ENCODE measurements at places on chromosomes 12 and 14.

DNA sequence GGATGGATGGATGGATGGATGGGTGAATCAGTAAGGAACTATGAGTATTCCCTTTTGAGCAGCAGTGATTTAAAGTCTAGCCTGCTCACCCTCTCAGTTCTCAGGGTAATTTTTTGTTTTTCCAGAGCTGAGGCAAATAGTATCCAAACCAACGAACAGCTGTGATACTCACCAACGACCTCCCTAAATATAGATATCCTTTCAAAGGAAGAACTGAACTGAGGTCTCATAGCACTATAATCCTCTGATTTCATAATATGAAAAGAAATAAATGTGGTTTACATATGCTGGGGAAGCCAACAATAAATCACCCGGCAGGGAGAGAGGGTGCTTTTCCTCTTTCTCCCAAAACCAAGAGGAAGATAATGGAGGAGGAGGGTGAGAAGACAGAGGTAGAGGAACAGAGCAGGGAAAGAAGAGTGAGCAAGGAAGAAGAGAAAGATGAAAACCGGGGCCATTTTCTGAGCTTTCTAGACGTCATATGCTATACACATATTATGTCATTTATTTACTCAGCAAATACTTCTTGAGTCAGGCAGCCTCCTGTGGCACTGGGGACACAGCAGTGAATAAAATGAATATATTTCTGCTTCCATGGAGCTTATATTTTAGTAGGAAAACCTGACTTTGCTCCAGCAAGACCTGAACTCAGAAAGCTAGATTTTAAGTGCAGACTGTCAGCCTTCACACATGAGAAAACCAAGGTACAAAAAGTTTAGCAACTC lies 710.7 kb upstream of the TBX3 start:
- no peak for DNase-seq

GRCh38 chr12:6285532-6286306 lies 24.8 kb upstream of the PLEKHG6 start:
- DNase-seq, result no peak

GRCh38 chr12:82833481-82833880 lies 146.8 kb downstream of the TMTC2 start:
- no peak for DNase-seq

DNA sequence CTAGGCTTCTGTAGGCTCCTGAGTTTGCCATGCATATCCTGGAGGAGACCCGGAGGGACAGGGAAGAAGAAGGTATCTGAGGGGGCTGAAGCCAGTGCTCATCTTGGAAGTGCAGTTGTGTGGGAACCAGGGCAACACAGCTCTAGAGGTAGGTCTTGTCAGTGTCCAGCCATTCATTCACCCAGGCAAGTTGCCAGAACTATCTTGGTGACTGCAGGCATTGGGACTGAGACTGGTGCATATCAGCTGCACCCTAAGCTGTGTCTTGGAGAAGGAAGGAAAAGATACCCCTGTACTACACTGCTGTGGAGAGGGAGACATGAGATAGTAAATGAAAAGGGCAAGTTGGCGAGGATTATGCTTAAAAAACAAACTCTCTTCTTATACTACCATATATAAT lies 4.9 kb upstream of the WIF1 start:
- no peak for DNase-seq

- DNase-seq, result no peak
These were observed 126.7 kb downstream of the TMEM132D start for GRCh38 chr12:129776977-129777667.

- peak; percentile 4 for DNase-seq
These were observed 445.6 kb upstream of the MIS18BP1 start for GRCh38 chr14:45698462-45699134.

GRCh38 chr12:55624056-55624455 lies 12.6 kb upstream of the OR10P1 start:
- no peak for DNase-seq

DNA sequence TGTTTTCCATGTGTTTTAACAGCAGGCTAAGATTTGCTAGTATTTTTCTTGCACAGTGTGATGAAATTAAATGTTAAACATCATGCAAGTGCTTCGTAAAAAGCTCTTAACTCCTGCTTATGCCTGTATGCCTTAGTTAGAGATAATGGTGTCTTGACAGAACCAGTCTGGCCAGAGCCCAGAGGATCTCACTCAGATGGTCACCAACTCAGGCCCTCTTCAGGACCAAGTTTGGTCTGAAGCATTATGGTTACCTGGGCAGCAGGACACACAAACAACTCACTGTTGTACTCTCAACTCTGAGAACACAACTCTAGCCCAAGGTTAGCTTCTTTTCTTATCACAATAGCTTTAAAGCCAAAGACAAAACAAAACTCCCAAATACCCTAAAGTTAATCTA lies 115.4 kb downstream of the KIF21A start:
- DNase-seq, result no peak

DNA sequence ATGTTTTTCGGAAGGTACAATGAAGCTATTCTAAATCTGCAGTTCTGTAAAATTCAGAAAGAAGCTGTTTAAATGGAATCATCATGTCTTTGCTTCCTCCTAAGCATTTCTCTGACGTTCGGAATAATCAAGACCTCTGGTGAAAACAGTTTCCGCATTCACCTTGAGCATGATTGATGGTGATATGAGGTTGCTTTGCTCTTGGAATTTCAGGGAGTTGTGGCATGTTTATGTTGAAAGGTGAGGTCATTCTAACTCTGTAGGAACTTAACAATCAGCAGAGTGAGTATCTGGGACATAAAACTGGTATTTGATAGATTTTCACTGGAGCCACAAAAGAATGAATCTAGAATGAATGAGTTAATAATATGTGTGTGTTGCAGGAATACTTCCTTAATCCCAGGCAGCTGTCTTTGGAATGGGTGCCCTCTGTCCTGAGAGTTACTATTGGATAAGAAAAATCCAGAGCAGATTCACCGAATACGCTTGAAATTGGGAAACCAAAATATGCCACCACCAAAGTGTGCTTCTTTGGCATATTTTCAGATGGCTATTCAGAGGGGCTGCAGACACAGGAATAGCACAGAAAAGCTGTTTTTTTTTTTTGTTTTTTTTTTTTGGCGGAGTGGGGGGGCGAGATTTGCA lies 599.1 kb downstream of the CCER1 start:
- DNase-seq, result no peak

DNA sequence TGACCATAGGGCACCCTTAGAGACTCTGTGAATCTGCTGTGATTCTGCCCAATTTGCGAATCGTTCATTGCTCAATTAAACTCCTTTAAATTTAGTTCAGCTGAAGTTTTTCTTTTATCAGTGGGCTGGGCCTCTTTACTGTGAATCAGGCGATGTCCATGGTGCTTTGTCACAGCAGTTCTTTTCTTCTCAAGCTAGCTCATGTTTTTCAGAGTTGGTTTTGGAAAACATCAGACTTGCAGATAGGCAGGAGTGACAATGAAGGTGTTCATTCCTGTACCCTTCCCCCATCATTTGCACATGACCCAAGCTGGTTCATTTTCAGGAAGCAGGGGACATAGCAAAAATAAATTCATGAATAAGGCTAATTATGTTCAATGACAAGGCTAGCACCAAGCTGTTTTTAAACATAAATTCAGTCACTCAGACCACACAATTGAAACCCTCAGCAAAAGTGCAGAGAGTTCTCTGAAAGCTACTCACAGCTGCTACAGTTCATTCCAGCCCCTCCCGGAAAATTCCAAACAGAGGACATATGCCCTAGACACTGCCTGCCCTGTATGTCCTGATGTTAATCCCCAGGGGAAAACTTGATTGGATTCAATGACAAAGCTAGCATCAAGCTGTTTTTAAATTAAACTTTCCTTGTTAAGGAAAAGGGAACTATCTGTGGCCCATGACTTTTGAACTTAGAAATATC lies 383.3 kb downstream of the C12orf75 start:
- no peak for DNase-seq

DNA sequence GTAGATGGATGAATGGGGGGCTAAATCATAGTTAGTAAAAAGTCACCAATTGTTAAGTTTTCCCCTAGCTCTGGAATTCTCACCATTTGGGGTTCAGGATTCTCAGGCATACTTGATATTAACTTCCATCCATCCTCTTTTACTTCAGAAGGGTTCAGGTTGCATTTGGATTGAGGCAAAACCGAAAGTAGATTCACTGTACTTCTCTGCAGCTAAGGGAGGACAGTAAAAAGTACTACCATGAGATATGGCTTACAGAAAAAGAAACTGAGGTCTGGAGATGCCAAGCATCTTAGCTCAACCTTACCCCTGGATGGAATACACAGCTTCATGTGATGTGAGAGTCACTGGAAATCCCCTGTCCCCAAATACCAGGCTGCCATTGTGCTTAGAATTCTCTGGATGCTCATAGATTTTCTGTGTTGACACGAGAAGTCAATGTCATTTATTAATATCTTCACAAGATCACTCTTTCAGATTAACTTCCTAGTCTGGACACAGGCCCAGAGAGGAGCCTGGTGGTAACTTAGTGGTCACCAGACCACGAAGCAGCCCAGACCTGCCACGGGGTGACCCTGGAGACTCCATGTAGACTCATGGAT lies 87.1 kb downstream of the SSPN start:
- no peak for DNase-seq

DNA sequence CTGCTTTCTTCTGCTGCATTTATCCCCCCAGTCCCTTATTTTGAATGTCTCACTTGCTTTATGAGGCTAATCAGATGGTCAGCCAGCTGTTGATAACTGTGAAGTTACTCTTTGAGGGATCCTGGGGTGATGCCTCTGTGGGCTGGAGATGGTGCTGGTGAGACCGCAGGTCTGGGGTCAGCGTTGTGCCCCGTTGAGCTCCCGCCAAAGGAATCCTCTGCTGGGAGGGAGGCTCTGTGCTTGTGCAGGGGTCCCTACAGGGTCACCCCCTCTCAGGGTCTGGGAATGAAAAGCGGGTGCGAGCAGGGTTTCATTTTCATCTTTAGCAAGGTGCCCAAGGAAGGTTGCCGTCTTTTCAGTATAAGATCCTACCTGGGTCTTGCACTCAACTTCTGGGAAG lies 161.2 kb upstream of the RTL1 start:
- DNase-seq, result no peak

GRCh38 chr12:1993341-1993740 lies 10.9 kb downstream of the DCP1B start:
- no peak for DNase-seq

DNA sequence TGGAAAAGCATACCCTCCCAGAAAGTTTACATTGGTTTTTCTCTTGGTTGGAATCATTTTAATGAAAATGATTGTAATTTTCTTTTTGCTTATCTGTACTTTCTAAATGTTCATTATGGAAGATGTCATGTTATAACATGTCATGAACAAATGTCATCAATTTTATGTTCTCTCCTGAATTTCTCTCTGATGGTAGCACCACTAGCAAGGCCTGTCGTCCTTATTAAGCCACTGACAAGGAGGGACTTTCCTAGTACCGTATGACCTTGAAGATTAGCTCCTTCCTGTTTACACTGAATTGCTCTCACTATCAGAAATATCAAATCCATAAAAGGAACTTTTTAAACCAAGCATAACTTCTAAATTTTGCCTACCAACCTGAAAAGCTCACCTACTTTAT lies 99.0 kb downstream of the ESR2 start:
- no peak for DNase-seq

- no peak for DNase-seq
These were observed 15.2 kb downstream of the OR6S1 start for GRCh38 chr14:20626274-20626673.

DNA sequence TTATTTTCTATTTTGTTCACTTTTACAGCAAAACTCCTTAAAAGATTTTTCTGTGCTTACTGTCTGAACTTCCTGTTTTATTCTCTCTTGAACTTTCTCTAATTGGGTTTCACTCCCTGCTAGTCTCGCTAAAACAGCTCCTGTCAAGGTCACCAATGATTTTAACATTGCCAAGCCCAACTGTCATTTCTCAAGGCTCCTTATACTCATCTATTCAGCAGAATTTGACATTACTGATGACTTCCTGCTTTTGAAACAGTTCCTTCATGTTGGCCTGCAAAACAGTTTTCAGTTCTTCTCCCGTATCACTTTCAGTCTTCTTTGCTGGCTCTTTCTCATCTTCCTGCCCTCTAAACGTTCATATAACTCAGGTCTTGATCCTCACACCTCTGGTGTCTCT lies 268.5 kb upstream of the USP15 start:
- DNase-seq, result no peak

DNA sequence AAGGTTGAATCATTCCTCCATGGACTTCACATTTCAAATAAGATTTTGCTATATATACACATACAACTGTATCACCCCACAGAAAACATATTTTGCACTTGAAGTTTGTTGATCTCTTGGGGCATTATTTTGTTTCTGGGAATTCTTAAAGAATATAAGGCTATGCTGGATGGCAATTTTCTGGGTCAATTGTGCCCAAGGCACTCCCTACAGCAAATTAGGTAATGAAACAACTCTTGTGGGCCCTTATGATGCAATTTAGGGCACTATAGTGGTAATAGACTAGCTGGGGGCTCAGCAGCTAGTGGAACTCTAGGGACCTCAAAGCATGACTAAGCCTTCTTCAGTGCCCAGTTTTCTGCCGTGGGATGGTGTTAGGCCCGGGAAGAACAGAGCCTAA lies 444.4 kb downstream of the NRXN3 start:
- no peak for DNase-seq

DNA sequence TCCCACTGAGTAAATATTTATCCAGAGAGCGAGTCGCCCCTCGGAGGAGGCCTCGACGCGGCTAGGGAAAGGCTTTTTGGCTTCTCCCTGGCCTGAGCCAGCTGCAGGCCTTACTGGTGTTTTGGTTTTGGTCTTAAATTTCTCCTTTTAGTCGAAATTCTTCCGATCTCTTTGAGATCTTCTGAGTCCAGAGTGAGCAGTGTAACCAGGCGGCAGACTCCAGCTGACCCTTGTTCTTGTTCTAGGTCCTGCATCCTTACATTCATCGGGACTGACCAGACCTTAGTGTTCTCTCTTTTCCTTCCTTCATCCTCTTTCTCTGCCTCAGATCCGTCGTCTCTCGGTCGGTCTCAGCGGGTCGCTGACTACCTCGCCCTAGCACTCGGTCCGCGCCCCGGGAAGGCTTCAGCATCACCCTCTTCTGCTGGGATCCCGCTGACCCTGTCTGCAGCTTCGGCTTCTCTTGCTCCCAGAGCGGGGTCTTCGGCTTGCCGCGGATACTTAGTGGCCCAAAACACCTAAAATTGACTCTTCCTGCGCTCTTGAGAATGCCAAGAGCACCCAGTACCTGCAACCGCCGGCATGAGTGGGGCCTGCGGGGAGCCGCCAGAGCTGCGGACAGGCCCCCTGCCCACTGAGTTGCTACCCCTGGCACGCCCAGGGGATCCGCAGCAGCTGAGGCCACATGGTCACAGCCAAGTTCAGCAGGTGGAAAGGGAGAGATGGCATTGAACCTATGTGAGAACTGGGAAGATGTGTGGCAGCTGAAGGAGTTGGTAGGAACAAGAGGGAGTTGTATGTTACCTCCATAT lies 2.4 kb upstream of the PAX9 start:
- DNase-seq, result no peak

GRCh38 chr14:53010193-53011040 lies 59.6 kb upstream of the FERMT2 start:
- no peak for DNase-seq

GRCh38 chr14:69580009-69580577 lies 5.4 kb upstream of the CCDC177 start:
- DNase-seq, result peak; percentile 51

GRCh38 chr14:102493585-102493984 lies 16.0 kb downstream of the ANKRD9 start:
- DNase-seq, result no peak

- DNase-seq, result no peak
These were observed 80.6 kb upstream of the GTF2A1 start for GRCh38 chr14:81301371-81301770.

All from cerebellar cortex (tissue), 1 donor.